Psoas muscle (tissue), 8 donors: ENCODE measurements at places on chromosomes 7 and 10. TPM values are rescaled to one million over a fixed set of nuclear protein-coding genes. Genes with fewer than 3 reads are reported as not detected.

GRCh38 chr7:69411466-69411865 lies 186.8 kb upstream of the AUTS2 start:
- no peak overlapping the region for H3K4me3 ChIP-seq
- no peaks in the 10 kb centered on the region for H3K36me3 ChIP-seq
- H3K27ac ChIP-seq: no peak overlapping the region
- no peaks in the 10 kb centered on the region for H3K27me3 ChIP-seq
- no peaks in the 10 kb centered on the region for H3K4me1 ChIP-seq

DNA sequence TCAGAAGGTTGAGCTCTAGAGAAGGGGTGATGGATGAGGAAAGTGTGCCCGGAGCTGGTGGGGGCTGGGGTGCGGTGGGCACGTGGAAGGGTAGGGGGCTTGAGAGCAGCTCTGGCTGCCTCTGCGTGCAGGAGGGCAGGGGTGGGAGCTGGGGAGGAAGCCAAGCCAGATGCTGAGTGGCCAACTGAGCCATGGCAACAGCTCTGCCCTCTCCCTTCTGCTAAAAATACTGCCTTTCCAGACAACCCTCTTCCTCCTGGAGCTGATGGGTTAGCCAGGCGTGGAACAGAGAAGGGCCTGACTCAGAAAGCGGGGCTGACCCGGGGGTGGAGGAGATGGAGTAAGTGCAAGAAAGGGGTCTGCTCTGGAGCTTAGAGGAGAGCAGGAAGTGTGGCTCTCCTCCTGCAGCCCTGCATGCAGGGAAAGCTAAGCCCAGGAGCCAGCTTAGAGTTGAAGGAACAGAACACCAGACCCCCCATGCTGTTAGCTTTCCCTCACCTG lies 114.6 kb upstream of the AGK start:
- no peak overlapping the region for H3K4me3 ChIP-seq
- H3K27ac ChIP-seq: no peak overlapping the region
- H3K4me1 ChIP-seq: no peaks in the 10 kb centered on the region

GRCh38 chr7:85828614-85829013 lies 641.8 kb upstream of the SEMA3D start:
- H3K36me3 ChIP-seq: no peaks in the 10 kb centered on the region
- no peak overlapping the region for H3K27ac ChIP-seq
- DNase-seq: no peak
- H3K27me3 ChIP-seq: no peaks in the 10 kb centered on the region
- no peak overlapping the region for H3K4me3 ChIP-seq
- H3K4me1 ChIP-seq: no peaks in the 10 kb centered on the region

- H3K36me3 ChIP-seq: no peaks in the 10 kb centered on the region
- no peaks in the 10 kb centered on the region for H3K4me1 ChIP-seq
- no peak overlapping the region for H3K27ac ChIP-seq
- no peak overlapping the region for H3K4me3 ChIP-seq
These were observed 27.5 kb upstream of the NME8 start for GRCh38 chr7:37820708-37821468.

GRCh38 chr7:64992971-64993370 lies 2.1 kb upstream of the ZNF117 start:
- no peaks in the 10 kb centered on the region for H3K27me3 ChIP-seq
- peaks cover 5% of the 10 kb centered on the region for H3K4me1 ChIP-seq
- no peak for DNase-seq
- no peaks in the 10 kb centered on the region for H3K36me3 ChIP-seq
- no peak overlapping the region for H3K4me3 ChIP-seq
- H3K27ac ChIP-seq: no peak overlapping the region

GRCh38 chr7:99969298-99969697 lies 6.5 kb downstream of the AZGP1 start:
- no peak overlapping the region for H3K4me3 ChIP-seq
- H3K27me3 ChIP-seq: no peaks in the 10 kb centered on the region
- H3K36me3 ChIP-seq: no peaks in the 10 kb centered on the region
- no peaks in the 10 kb centered on the region for H3K4me1 ChIP-seq
- no peak overlapping the region for H3K27ac ChIP-seq

DNA sequence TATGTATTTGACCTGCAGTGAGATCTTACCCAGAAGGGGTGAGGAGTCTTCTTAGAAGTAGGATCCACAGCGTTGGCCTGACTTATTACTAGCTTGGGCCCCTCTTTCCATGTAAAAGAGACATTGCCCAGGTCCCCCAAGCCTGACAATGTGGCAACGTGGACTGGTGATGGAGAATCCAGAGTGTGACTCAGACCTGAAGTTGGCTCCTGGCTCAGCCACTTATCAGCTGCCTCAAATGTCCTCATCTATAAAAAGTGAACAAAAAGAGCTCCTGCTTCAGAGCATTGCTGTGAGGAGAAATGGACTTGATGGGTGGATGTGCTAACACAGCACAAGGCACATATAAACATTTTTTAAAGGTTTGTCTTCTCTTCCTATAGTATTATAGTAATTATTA lies 35.4 kb upstream of the TECTB start:
- no peaks in the 10 kb centered on the region for H3K4me1 ChIP-seq
- DNase-seq: no peak
- H3K27ac ChIP-seq: no peak overlapping the region

STAG3 gene
- 0.50 TPM for total RNA-seq

ZP3 gene
- not detected for total RNA-seq

- H3K36me3 ChIP-seq: no peaks in the 10 kb centered on the region
- no peak overlapping the region for H3K4me3 ChIP-seq
- DNase-seq: no peak
These were observed 87.8 kb upstream of the DUSP5 start for GRCh38 chr10:110409926-110410325.
